ENCODE measurements at places on chromosomes 2 and 18.

DNA sequence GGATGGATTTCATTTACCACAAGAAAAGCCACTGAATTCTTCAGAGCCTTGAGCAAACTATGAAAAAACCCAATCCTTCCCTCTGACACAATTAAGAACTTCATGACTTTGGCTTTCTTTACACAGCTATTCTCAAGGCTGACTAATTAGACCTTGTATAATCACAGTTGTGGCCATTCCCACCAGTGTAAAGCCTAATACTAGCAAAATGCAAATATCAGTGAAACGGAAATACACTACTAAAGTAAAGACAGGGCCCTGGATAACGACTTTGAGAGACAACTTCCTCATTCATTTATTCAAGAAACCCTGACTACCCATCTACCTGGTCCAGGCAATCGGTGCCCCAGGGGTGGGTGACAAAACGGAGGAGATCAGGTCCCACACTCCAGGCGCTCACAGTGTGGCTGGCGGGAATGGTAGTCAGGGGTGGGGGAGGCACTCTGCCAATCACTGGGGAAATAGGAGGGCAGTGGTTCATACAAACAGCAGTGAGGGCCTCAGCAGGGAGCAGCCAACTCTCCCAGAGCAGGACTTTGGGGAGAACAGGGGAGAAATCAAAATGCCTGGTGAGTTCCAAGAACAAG lies 28.1 kb downstream of the TMEM163 start:
- DNase-seq: no peak

DNA sequence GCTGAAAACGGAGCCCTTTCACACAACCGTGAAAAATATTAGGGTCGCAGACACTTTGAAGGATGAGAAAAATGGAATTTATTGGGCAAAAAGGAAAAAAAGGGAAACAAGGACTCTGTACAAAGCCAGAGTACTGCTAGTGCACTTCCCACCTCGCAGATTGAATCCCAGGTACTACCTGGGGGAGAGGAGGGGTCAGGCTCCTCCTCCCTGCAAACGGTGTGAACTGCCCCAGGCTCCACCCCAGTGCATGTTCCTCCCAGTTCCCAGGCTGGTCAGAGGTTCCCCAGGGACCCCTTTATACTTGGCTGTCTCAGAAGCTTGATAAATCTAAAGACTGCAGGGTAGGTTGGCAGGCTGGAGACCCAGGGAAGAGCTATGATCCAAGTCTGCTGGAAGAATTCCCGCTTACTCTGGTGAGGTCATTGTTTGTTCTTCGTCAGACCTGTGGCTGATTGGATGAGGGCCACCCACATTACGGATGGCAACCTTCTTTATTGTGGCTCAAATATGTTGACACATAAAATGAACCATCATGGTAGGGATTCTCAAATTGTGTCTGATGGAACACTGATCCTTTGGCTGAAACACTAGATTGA lies 290.4 kb upstream of the POU3F3 start:
- no peak for DNase-seq

GRCh38 chr2:66569321-66569851 lies 134.5 kb downstream of the MEIS1 start:
- DNase-seq: no peak

DNA sequence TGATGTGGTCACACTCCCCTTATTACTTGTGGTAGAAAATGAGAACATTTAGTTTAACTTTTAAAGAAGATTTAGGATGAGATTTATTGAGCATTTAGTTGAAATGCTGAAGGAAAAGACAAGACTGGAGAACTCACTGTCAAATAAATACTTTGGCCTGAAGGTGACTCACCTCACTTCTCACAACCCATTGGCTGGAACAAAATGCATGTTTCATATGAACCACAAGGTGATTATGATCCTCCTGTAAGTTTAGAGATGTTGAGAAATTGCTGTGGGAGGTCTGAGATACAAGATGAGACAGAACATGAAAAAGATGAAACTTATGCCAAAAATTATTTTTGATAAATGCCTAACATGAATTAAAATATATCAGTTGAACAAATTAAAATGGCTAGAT lies 1004.5 kb downstream of the SOCS6 start:
- no peak for DNase-seq
